ENCODE measurements at places on chromosomes 5 and 9. TPM values are rescaled to one million over a fixed set of nuclear protein-coding genes. Genes with fewer than 3 reads are reported as not detected.

The TAS2R1 gene
- total RNA-seq, result not detected

The IFNK gene
- total RNA-seq, result not detected

The SEMA4D gene
- 0.39 TPM for total RNA-seq

The SLC9A3 gene
- 0.98 TPM for total RNA-seq

The PRRX2 gene
- total RNA-seq, result 21.3 TPM

The FBN2 gene
- total RNA-seq, result 96.6 TPM

The MAP3K1 gene
- total RNA-seq, result 4.0 TPM

The NMUR2 gene
- total RNA-seq, result not detected

The SELENOP gene
- total RNA-seq, result 68.3 TPM

The UNC5A gene
- under 0.01 TPM for total RNA-seq

The PCA3 gene
- total RNA-seq, result under 0.01 TPM

The BRINP1 gene
- total RNA-seq, result 4.0 TPM

The ARL15 gene
- total RNA-seq, result 14.7 TPM

The DRD1 gene
- total RNA-seq, result not detected

The ORM1 gene
- total RNA-seq, result not detected

The GLIPR2 gene
- 20.7 TPM for total RNA-seq

The NPR3 gene
- 10.8 TPM for total RNA-seq

The GPX8 gene
- total RNA-seq, result 85.6 TPM

The CDX1 gene
- not detected for total RNA-seq

The NRG2 gene
- total RNA-seq, result 1.1 TPM

All from subcutaneous preadipocyte (primary cell).